ENCODE measurements at places on chromosomes 2 and 18.

DNA sequence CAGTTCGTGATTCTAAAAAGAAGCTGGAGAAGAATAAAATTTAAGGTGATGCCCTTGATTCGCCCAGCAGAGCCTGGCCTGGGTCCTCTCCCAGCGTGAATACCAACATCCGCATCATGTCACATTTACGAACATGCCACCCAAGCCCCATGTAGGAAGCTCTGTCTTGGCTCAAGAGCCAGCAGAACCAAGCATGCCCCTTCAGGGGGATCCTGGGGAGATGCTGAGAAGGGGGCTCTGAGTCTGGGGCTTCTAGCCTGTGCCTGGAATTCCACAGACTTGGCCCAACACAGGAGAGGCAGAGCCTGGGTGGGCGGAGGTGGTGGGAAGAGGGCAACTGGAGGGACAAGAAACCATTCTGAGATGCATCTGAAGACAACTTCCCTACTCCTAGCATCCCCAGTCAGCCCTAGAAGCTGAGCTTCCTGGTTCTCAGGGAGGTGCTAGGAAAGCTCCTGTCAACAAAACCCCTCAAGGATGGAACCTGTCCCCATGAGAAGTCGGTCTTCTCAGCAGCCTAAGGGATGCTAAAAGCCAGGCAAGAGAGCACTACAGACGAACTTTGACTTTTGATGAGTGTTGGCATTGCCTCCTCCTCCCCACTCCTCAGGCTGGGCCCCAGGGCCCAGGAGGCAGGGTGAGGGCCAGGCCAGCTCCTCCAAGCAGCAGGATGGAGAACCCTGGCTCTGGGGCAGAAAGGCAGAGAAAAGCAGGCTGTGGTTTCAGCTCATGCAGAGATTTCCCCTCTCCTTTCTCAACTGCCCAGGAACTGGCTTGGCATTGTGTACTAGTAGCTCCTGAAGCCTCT is 57.9 kb downstream of the POLR1A start:
- no peak for DNase-seq

- DNase-seq = no peak
Measured at GRCh38 chr18:3177902-3178687, 41.7 kb downstream of the MYOM1 start.

DNA sequence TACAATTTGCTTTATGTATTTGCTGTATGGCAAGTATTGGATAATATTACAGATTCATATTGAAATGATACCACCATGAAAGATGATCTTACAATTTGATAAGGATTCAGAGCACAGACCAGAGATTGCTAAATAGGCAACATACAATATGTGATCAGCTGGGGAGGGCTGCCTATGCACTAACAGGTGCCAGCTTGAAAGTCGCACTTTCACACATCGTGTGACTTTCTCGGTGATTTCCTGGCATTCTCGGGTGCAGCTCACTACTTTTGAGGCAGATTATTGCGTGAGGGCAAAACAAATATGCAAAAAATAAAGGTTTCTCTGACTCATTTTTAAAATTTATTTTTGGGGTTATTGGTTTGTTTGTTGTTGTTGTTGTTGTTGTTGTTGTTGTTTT is 36.0 kb downstream of the RBMS1 start:
- DNase-seq = no peak

GRCh38 chr18:55998071-55998522 is 410.1 kb upstream of the TCF4 start:
- no peak for DNase-seq

- DNase-seq = no peak
Measured at GRCh38 chr2:217919781-217920351, 82.9 kb downstream of the TNS1 start.

DNA sequence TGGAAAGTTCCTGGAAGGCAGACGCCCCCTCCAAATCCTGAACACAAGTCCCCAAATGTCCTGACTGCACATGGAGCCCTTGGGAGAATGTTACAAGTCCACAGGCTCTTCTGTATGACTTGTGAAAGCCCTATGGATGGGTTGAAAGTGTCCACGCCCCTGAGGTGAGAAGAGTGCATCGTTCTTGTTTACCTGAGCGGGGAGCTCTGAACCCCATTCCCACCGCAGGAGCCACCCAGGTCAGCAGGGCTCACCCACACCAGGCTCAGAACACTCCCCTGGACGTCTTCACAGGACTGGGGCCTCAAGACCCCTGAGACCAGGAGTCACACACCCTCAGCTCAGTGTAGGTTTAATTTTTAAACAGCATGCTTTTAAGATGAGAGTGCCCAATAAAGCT is 84.2 kb upstream of the TMEM18 start:
- no peak for DNase-seq

DNA sequence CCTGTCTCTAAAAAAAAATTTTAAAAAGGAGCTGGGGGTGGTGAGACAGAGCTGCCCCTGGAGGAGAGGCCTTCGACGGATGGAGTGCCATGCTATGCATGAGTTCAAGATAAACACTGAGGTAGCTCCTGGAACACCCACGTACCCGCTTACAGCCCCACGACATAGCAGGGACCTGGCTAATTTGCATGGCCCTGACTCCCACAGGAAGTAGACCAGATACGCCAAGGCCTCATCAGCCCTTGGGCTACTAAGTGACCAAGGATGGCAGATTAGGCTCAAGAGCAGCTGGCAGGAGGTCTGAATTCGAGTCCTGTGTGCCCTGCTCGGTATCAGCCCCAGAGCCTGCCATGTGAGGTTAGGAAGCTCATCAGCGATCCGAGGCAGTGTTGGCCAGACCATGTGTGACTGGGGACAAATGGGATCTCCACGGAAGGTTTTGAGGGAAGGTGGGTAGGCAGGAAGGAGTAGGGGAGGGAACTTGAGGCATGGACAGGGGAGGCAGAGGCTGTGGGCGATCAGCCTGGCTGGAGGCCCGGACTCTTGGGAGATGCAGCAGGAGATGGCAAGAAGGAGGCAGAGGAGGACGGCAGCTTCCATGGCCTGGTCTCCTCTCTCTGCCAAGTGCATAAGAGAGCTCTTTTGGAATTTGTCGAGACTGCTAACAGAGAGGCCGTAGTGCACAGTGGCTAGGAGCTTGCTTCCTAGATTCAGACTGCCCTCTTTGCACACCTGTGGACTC is 218.3 kb downstream of the GLI2 start:
- no peak for DNase-seq

DNA sequence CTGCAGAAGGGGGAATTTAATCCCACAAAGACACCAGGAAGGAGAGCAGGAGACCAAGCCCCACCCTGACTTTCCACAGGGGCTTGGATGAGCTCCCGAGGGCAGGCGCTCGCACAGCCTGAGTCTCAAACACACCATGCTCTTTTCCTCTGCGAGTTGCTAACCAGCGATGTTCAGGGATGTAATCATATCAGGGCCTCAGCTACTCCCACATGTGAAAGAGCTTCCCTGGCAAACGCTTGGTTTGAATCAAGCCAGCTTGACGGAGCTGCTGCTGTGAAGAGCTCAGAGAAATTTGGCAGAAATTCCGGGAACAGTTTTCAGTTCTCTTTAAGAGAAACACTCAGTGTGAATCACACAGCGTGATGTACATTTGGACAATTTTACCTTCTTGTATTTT is 385.8 kb downstream of the GALR1 start:
- no peak for DNase-seq

DNA sequence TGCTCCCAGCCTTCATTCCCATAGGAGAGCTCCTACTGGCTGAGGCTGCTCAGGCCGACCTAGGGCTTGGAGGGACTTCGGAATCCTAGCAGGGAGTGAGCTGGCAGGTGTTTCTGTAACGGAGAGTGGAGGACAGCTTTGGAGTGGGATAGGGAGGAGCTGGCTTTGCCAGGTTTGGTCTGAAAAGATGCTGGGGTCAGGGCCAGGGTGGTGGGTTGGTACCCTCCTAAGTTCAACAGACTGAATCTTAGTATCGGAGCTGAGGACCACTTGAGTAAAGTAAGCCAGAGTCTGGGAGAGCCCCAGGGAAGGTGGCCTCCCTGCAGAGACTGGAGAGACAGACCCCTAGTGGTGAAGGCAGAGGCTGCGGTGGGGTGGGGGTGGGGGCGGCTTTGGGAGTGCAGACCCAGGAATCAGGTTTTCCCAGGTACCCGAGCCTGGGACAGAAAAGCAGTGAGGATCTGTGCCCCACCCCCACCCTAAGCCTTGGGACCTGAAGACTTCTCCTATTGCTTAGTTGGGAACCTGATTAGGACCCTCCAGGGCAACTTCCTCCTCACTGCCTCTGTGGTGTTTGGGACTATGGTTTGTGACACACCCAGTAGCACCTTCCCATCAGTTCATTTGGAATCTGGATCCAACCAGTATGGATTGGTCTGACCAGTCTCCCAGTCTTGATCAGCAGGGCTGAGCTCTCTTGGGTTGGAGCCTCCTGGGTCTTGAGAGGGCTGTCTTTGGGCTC is 3.0 kb downstream of the CNNM4 start:
- DNase-seq = no peak

GRCh38 chr2:37558623-37559022 is 112.8 kb downstream of the CDC42EP3 start:
- DNase-seq = no peak

DNA sequence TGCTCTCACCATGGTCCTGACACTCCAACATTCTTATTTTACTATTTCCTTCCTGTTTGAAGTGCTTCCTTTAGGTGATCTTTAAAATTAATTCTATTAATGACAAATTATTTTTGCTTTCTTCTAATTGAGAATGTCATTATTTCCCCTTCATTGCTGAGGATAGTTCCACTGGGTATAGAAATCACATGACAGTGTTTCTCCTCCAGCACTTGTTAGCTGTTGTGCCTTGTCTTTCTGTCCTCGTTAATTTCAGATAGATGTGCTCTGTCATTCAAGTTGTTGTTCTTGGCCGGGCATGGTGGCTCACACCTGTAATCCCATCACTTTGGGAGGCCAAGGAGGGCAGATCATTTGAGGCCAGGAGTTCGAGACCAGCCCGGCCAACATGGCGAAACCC is 321.0 kb upstream of the RAB6C start:
- no peak for DNase-seq

GRCh38 chr2:29492701-29493100 is 377.5 kb downstream of the CLIP4 start:
- no peak for DNase-seq

DNA sequence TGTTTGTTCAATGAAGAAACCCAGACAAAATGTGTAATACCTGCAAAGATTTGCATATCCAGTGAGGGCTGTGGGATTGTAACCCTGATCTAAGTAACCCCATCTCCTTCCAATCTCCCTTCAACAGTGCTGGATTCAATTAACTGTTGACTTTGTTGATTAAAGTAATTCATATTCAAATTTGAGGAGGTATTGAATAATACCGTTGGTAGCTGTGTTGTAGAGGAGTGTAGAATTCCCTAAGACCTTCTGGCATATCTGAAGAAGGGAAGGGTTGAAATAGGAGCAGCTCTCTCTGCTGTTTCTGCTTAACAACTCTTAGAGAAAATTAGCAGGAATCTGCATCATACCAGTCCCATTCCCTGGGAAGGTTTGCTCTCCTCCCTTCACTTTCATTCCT is 28.2 kb downstream of the MAIP1 start:
- DNase-seq = no peak
